Right forelimb (tissue), 1 donor: ENCODE measurements at places on chromosomes 2 and 18.

DNA sequence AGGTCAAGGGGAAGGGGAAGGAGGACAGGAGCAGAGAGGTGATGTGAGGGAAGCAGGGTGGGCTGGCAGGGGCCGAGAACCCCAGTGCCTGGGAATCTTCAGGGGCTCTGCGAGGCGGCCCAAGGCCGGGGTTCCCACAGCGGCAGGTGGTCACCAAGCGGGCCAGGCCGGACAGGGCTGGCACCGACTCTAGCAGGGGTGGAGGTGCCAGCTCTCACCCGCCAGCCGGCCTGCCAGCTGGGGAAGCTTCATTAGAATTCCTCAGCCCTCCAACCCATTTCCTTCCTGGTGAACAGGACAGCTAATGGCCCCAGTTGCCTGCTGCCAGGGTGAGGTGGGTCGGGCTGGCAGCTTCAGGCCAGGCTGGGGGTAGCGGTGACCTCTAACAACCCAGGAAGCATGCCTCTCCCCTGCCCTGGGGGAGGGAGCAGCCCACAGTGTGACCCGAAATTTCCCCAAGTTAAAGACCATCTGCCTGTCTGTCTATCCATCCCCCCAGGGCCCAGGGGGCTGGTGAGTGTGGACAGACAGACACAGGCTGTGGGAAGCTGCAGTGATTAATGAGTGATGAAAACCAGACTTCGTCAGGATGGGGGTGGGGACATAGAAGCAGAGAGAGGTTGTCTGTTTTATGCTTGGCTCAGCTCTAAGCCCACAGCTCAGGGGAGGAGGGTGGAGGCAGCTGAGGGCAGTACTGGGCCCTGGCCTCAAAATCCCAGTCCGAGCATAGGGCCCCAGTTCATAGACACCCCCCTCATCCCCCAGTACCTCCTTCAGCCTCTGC, 144.1 kb downstream of the ZFP36L2 start:
- DNase-seq, result peak; percentile 72

- no peak for DNase-seq
Observed at GRCh38 chr2:60351802-60352201, 201.7 kb downstream of the BCL11A start.

DNA sequence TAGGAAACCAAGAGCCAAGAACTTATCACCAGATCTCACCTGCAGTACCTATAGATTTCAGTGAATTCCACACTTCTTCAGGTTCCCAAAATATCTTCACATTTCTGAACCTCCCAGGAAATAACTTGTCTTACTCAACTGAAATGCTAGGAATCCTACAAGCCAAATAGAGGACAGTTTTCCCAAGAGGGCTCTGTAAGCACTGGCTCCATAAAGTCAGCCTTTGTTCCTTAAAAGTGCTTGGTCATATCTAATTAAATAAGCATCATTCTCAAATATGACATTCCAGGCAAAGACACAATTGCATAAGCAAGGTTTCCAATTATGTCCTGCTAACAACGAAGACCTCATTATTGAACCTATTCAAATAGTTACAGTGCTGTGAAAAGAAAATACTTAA, 154.6 kb upstream of the MGAT5 start:
- DNase-seq, result no peak

- DNase-seq, result no peak
Observed at GRCh38 chr2:84938194-84938879, 32.6 kb upstream of the KCMF1 start.

- no peak for DNase-seq
Observed at GRCh38 chr18:369224-370015, 101.6 kb upstream of the THOC1 start.
